ENCODE measurements at places on chromosomes 3 and 15.

DNA sequence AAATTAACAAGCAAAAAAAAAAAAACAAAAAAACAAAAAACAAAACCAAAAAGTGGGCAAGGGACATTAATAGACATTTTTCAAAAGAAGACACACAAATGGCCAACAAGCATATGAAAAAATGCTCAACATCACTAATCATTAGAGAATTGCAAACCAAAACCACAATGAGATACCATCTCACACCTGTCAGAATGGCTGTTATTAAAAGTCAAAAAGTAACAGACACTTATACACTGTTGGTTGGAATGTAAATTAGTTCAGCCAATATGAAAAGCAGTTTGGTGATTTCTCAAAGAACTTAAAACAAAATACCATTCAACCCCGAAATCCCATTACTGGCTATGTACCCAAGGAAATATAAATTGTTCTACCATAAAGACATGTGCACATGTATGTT lies 222.4 kb upstream of the CD96 start:
- DNase-seq, result no peak

DNA sequence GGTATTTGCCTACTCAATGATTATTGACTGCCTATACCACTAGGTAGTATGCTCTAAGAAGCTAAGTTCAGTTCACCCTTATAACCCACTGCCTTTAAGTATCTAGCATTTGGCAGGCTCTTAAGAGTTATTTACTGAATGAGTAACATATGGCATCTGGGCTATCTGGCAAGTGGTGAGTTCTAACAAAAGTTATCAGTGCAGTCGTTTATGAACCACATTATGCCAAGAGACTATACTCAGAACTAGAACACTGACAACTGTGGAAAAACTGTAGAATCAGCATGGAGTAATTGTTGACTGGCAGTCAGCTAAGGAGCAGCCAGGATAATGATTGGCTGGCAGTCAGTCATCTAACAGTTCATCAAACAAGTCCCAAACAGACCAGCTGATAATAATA lies 25.8 kb downstream of the RAF1 start:
- no peak for DNase-seq

DNA sequence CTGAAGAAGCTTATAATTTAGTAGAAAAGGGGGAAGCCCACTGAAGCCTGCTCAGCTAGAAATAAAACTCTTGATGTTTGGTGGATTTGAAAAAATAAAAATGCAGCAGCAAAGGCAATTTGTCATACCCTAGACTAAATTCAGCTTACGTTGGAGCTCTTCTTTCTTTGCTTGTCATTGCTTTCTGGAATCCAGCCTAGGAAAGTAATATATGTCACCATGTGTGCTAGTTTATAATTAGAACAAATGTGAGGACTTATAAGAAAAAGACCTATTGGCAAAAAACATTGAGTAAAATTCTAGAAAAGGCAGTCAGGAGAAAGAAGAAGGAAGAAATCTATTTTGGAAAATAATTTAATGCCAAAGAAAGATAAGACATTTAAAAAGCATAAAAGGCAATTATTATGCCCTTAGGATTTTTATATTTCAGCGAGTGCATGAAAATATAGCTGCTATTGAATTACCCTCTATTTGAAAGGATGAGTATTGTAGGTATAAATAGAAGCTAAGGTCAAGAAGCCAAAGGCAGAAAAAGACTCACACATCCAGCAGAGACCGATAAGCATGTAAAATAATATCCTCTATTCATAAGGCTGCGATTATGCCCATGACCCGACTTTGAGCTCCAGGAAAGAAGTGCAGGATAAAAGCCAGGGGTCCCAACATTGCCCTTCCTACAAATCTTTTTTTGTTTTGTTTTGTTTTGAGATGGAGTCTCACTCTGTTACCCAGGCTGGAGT lies 10.6 kb upstream of the BTBD1 start:
- no peak for DNase-seq

DNA sequence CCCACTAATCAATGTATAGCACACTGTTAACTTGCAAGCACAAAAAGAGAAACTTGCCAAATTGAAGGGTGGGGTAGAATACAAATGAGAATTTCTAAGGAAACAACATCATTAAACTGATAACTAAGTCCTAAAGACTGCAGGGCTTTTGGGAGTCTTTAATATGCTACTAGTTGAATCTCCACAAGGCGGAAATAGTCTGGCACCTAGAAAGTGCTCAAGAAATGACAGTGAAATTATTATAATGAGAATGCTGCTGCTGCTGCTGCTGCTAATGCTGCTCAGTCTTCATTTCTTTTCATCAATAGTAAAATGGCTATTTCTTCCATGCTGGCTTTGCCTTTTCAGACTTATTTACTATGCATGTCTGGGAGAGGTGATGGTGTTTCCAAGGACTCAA lies 91.8 kb downstream of the BTD start:
- no peak for DNase-seq

GRCh38 chr3:36447061-36447460 lies 66.8 kb downstream of the STAC start:
- no peak for DNase-seq

DNA sequence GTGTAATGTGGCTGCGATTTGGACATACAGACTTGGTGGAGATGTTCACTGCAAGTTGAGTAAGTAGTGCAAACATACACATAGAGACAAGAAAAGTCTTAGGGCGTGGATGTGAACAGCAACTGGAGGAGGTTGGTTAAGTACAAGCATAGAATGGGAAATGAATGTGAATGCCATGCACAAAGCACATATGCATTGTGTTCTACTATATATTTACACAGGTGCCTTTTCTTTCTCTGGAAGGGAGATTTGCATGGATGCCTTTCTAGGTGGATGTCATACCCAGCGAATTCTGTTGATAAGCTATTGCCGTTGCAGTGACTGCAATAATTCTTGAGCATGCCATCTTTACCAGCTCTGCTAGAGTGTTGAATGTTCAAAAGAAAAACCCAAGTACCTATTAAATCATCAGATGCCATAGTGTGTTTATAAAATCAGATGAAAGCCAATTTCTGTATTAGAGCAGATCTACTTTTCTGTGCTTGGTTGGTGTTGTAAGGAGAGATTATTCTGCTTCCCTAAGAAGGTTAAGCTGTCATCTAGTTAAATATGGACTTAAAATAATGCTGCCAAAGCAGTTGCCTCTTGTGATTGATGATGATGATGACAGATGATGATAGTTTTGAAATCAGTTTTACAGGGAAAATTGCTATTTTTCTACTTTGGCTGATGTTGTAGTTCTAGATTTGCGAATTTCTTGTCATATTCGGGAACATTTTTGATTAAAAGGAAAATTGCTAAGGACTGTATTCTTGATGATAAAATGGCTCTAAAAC lies 148.4 kb downstream of the CNTN4 start:
- no peak for DNase-seq

GRCh38 chr15:64691896-64692565 lies 83.4 kb downstream of the RBPMS2 start:
- DNase-seq, result no peak

DNA sequence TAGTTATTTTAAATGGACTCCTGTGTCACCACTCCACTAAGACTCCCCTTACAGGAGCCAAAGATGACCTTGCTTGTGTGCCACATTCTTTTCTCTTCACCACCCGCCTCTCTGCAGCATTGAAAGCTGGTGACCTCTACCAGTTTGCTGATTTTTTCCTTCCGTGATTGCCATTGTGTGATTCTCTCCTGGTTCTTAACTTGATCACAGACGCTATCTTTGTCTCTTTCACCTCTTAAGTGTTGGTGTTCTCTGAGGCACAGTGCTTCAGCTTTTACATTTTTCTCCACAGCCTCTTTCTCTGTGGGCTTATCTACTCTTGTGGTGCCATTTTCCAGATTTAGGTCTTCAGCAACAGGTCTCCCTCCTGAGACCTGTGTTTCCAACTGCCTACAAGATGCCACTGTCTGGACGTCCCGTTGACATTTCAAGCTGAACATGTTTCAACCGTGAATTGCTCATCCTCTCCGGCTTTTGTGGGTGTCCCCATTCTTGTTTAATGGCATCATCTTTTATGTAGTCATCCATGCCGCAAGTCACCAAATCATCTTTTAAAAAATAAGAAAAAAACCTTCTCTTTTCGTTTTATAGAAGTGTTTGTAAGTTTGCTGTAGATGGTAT lies 26.5 kb downstream of the IQGAP1 start:
- peak; percentile 63 for DNase-seq

DNA sequence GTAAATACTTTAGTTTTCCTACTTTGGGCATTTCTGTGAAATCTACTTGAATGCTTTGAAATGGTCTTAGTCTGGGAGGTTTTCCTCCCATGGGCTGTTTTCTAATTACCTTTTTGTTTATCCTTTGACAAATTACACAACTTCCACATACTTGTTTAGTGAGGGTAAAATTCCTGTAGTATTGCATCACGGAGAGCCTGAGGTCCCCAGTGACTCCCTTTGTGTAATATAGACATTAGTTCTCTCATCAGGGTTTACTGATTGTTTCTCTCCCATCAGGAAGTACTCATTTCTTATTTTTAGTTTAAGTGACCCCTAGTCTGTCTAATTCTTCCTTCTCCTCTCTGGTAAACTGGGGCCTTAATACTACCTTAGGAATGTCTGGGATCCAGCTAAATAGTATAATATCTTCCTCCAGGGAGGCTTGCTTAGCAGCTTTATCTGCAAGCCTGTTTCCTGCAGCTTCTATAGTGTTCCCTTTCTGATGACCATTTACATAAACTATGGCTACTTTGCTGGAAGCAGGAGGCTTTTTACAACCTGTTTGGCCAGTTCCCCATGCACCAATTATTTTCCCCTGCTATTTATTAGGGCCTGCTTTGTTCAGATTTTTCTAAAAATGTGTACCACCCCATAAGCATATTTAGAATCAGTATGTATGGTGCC lies 87.2 kb upstream of the XCR1 start:
- no peak for DNase-seq

DNA sequence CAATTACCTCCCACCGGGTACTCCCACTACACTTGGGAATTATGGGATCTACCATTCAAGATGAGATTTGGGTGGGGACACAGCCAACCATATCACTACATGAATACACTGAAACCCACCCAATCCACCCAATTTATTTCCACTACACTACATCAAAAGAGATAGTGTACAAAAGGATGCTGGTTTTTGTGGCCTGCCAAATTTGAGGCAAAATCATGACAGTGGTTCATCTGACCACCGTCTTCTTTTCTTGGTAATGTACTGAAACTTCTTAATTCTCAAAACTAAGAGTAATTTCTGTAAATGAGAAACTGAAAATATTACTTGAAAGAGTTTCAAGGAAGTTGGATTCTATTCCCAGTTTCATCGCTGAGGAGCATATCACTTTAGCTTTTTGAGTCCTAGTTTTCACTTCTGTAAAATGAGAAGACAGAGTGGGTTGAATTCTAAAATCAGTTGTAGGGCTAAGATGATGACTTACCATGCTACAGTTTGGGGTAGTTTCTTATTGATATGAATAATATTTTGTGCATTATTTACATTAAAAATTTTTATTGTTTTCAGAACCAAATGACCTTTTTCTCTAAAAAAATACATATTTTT lies 360.4 kb upstream of the CNTN6 start:
- DNase-seq, result no peak

DNA sequence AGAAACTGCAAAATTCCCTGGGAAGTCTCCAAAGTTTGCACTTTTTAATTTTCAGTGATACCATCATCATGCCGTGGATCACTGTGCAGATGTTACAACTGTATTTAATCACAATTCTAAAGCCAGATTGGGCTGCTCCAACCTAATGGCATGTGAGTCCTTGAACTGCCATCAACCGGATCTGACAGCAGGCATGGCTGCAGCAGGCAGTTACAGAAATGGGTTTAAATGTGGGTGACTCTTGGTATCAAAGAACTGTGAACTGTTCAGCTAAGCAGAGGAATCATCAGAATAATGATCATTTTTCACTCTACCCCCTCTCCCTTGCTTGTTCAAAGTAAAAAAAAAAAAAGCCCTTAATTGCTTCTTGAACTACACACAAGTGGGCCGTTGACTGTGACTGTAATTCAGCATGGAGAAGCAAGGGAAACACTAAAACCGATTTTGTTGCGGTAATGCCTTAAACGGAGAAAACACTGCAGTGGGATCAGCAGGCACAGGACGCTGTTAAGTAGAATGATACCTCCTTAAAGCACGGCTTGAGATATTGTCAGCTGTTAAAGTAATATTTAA lies 152.4 kb downstream of the RORA start:
- no peak for DNase-seq

DNA sequence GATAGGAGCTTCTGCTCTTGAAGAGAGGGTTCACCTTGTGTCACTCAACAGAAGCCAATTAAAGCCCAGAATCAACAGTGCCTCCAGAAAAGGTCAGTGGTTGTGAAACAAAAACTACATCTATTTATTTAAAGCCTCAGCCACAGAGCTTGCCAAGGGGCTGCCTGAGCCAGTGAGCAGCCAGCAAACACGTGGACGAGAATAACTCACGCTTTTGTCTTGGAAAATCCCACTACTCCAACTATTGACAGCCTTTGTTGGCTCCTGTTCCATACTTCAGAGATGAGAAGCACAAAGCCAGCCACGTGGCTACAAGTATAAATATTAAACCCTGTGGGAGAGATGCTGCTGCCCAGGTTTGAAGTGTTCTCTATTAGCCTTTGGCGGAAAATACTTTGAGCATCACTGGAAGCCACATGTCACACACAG lies 10.3 kb downstream of the GPR156 start:
- peak; percentile 36 for DNase-seq

DNA sequence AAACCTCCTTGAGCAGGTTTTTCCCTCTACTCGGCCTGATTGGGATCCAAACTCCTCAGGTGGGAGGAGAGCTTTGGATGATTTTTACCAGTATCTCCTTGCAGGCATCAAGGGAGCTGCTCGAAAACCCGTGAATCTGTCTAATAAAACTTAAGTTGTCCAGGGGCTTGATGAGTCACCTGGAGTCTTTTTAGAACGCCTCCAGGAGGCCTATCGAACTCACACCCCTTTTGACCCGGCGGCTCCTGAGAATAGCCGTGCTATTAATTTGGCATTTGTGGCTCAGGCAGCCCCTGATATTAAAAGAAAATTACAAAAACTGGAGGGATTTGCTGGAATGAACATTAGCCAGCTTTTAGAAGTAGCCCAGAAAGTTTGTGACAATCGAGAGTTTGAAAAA lies 41.6 kb downstream of the ZBTB11 start:
- no peak for DNase-seq

DNA sequence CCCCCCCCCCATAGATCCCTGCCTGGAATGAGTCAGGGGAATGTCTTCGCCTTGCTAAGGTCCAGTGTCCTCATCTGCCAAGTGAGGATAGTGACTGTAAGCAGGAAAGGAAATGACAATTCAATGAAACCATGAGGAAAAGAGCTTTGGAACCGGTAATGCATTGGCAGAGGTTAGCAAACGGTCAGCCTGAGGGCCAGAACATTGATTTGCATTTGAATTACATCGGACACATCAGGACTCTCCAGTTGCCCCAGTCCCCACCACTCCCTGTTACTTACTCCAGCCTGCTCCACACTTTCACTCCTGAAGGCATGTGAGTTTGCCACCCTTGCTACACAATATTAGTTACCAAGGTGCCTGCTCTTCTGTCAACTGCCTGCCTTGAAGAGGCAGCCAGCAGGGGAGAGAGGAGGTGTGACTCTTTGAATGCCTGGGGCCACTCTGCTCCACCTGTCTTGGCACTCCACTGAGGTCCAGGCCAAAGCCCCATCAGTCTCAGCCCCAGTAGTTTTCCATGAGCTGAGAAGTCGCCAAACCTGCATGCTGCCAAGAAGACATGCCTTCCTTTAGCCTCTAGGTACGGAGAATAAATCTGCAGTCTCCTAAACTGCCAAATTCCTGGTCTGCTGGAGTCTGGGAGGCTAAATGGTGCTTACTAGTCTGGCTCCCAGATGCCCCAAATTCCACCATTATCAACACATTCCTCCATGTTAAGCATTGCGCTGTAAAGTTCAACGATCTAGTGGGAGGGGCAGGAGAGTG lies 191.7 kb upstream of the TLE3 start:
- peak; percentile 65 for DNase-seq

GRCh38 chr3:168546707-168547106 lies 451.0 kb upstream of the GOLIM4 start:
- no peak for DNase-seq

All from lung microvascular endothelial cell (primary cell).